Pancreas (tissue), 10 donors: ENCODE measurements at places on chromosomes 11 and 22. TPM values are rescaled to one million over a fixed set of nuclear protein-coding genes. Genes with fewer than 3 reads are reported as not detected.

KRTAP5-2 gene
- total RNA-seq = not detected

FKBP2 gene
- 37.8 TPM for total RNA-seq

MS4A4E gene
- total RNA-seq = 0.35 TPM

NXPE1 gene
- total RNA-seq = not detected

GRCh38 chr11:48108231-48109045, 108.2 kb upstream of the OR4B1 start:
- H3K27me3 ChIP-seq = no peaks in the 10 kb centered on the region
- peaks cover 4% of the 10 kb centered on the region for H3K4me1 ChIP-seq
- no peak for DNase-seq
- no peaks in the 10 kb centered on the region for H3K36me3 ChIP-seq
- H3K4me3 ChIP-seq = no peak overlapping the region

- no peaks in the 10 kb centered on the region for H3K27me3 ChIP-seq
- H3K36me3 ChIP-seq = peaks cover 50% of the 10 kb centered on the region
- peak; percentile 85 for DNase-seq
- H3K4me3 ChIP-seq = peak overlapping the region; percentile 87
- H3K27ac ChIP-seq = peak overlapping the region; percentile 99
Observed at GRCh38 chr11:65132988-65133700, 1.2 kb downstream of the SYVN1 start.

OR2AG1 gene
- total RNA-seq = not detected

NXPE4 gene
- total RNA-seq = not detected

PGA5 gene
- total RNA-seq = 0.67 TPM

SPDYC gene
- total RNA-seq = not detected

- H3K4me1 ChIP-seq = no peaks in the 10 kb centered on the region
- H3K36me3 ChIP-seq = no peaks in the 10 kb centered on the region
- peak; percentile 34 for DNase-seq
- H3K27ac ChIP-seq = no peak overlapping the region
- H3K27me3 ChIP-seq = no peaks in the 10 kb centered on the region
Observed at GRCh38 chr11:77547863-77548551, 41.7 kb upstream of the AQP11 start.

HYOU1 gene
- 177 TPM for total RNA-seq

CARD18 gene
- total RNA-seq = not detected

GRCh38 chr11:108432783-108433182, 34.5 kb downstream of the C11orf65 start:
- H3K36me3 ChIP-seq = no peaks in the 10 kb centered on the region
- no peak for DNase-seq
- no peaks in the 10 kb centered on the region for H3K4me1 ChIP-seq
- H3K4me3 ChIP-seq = no peak overlapping the region
- H3K27ac ChIP-seq = no peak overlapping the region

GRCh38 chr11:111696556-111696955, 69.6 kb downstream of the PPP2R1B start:
- no peaks in the 10 kb centered on the region for H3K27me3 ChIP-seq
- no peak overlapping the region for H3K27ac ChIP-seq
- no peak overlapping the region for H3K4me3 ChIP-seq
- no peaks in the 10 kb centered on the region for H3K36me3 ChIP-seq

TREH gene
- 1.1 TPM for total RNA-seq

- H3K27ac ChIP-seq = no peak overlapping the region
- H3K4me1 ChIP-seq = peaks cover 5% of the 10 kb centered on the region
- peaks cover 5% of the 10 kb centered on the region for H3K36me3 ChIP-seq
- no peaks in the 10 kb centered on the region for H3K27me3 ChIP-seq
Observed at GRCh38 chr22:41862530-41863266, 29.8 kb downstream of the SREBF2 start.

TRIM6 gene
- total RNA-seq = 1.4 TPM

C22orf42 gene
- not detected for total RNA-seq

GRCh38 chr22:47678048-47678447, 915.6 kb downstream of the TBC1D22A start:
- no peaks in the 10 kb centered on the region for H3K27me3 ChIP-seq
- no peaks in the 10 kb centered on the region for H3K36me3 ChIP-seq
- no peak for DNase-seq
- H3K4me3 ChIP-seq = no peak overlapping the region

- H3K36me3 ChIP-seq = no peaks in the 10 kb centered on the region
- H3K4me1 ChIP-seq = peaks cover 56% of the 10 kb centered on the region
- no peak for DNase-seq
- no peak overlapping the region for H3K4me3 ChIP-seq
- peak overlapping the region; percentile 68 for H3K27ac ChIP-seq
Observed at GRCh38 chr11:75338516-75339208, 12.8 kb downstream of the ARRB1 start.

DNA sequence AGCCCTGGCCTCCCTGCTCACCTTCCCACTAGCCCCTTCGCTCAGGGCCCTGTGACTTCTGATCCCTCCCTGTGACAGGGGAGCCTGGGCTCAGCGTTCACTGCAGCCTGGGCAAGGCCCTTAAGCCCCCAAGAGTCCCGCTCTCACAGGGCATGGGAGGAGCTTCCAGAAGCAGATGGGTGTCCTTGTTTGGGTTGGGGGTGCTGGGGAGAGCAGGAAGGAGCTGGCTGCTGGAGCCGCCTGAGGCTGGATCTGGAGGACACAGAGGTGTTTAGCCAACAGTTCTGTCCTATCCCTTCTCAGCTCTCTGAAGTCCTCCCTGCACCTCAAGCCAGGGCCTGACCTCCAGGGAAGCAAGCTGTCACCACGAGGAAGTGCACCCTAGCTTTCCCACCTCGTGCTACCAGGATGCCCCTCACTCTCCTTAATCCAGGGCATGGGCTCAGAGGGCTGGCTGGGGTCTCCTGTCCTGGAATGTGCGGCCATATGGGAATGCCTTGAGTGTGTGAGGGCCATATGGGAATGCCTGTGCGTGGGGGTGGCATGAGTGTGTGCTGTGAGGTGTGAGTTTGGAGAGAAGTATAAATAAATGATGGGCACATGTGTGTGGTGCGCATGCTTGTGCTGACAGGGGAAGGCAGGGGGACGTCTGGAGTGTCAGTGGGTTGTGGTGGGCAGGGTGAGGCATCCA, 25.0 kb upstream of the TUB start:
- H3K4me1 ChIP-seq = no peaks in the 10 kb centered on the region
- no peaks in the 10 kb centered on the region for H3K27me3 ChIP-seq

GRCh38 chr11:2664791-2665525, 34.8 kb downstream of the KCNQ1OT1 start:
- DNase-seq = no peak
- H3K36me3 ChIP-seq = peaks cover 12% of the 10 kb centered on the region
- no peaks in the 10 kb centered on the region for H3K4me1 ChIP-seq

DNA sequence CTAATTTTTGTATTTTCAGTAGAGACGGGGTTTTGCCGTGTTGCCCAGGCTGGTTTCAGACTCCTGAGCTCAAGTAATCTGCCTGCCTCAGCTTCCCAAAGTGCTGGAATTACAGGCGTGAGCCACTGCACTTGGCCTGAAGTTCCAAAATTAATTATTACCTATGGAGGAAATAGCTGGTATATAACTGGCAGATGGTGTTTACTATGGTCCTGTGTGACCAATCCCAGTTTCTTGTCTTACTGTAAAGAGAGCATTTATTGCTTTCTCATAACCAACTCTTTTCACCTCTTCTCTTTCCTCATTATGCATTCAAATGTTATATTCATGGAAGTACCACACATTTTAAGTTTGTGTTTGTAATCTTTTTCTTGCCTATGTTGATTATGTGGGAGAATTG, 24.2 kb upstream of the ACAT1 start:
- DNase-seq = no peak
- H3K36me3 ChIP-seq = no peaks in the 10 kb centered on the region
- no peak overlapping the region for H3K4me3 ChIP-seq
- no peaks in the 10 kb centered on the region for H3K4me1 ChIP-seq
- no peaks in the 10 kb centered on the region for H3K27me3 ChIP-seq

DCHS1 gene
- total RNA-seq = 3.0 TPM

GRCh38 chr11:112520354-112520753, 259.7 kb upstream of the PLET1 start:
- H3K4me3 ChIP-seq = no peak overlapping the region
- H3K27me3 ChIP-seq = no peaks in the 10 kb centered on the region
- H3K36me3 ChIP-seq = no peaks in the 10 kb centered on the region
- H3K4me1 ChIP-seq = no peaks in the 10 kb centered on the region
- no peak for DNase-seq

ZFP91 gene
- 21.8 TPM for total RNA-seq

GRCh38 chr11:60897496-60897895, 8.9 kb downstream of the PRPF19 start:
- H3K4me3 ChIP-seq = no peak overlapping the region

- no peaks in the 10 kb centered on the region for H3K4me1 ChIP-seq
- H3K4me3 ChIP-seq = no peak overlapping the region
- H3K36me3 ChIP-seq = no peaks in the 10 kb centered on the region
- H3K27ac ChIP-seq = no peak overlapping the region
Observed at GRCh38 chr22:42283278-42284201, 13.1 kb upstream of the TCF20 start.

DNA sequence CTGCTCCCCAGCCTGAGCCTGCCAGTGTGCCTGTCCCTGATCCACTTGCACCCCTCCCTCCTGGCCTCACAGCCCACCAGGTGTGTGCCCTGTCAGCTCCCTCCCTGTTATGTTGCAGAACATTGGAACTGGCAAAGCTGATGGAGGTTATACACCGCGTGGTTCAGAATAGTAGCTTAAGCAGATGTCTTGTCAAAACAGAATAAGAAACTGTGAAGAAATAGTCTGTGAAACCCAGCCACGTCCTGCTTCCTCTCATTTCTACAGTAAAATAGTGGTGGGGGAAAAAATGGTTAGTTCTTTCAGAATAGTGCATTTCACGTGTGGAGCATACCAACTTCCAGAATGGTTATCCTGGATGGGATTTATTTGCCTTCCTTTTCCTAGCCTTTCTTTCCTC, 161.2 kb upstream of the NAV2 start:
- no peak overlapping the region for H3K4me3 ChIP-seq
- H3K27me3 ChIP-seq = no peaks in the 10 kb centered on the region
- H3K36me3 ChIP-seq = no peaks in the 10 kb centered on the region
- no peaks in the 10 kb centered on the region for H3K4me1 ChIP-seq
- DNase-seq = no peak

DNA sequence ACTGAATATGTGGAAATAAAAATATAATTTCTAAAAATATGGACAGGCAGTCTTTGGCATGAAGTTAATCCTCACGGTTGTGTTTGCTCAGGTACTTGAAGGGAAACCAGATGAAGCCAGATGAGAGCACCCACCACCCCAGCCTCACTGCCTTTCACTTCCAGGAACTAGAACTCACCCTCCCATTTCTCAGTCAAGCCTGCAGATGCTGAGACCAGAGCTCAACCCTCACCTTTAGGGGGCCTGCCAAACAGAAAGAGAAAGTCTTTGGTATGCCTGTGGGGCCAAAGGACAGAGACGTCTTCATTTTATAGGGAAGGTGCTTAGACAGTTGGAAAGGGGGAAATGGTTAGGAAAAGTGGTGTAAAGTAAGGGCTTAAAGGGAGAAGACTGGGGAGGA, 252.8 kb upstream of the PLET1 start:
- H3K36me3 ChIP-seq = no peaks in the 10 kb centered on the region
- H3K4me1 ChIP-seq = no peaks in the 10 kb centered on the region
- no peak overlapping the region for H3K4me3 ChIP-seq
- H3K27me3 ChIP-seq = no peaks in the 10 kb centered on the region

DNA sequence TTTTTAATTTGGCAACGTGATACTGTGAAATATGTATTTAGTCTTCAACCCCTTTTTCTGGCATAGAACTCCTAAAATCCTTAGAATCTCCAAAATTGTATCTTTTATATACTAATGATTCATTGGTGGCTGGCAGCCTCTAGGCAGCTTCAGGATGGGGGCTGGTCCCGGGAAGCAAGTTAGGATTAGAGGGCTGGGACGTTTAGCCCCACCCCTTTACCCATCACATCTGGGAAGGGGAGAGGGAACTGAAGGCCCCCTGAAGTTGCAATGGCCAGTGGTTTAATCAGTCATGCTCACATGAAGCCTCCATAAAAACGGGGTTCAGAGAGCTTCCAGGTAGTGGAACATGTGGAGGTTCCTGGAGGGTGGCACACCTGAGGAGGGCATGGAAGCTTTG, 7.1 kb downstream of the IL17RA start:
- no peaks in the 10 kb centered on the region for H3K27me3 ChIP-seq
- no peaks in the 10 kb centered on the region for H3K36me3 ChIP-seq
- no peak overlapping the region for H3K4me3 ChIP-seq
- DNase-seq = no peak

ARHGAP8 gene
- 20.1 TPM for total RNA-seq

DNA sequence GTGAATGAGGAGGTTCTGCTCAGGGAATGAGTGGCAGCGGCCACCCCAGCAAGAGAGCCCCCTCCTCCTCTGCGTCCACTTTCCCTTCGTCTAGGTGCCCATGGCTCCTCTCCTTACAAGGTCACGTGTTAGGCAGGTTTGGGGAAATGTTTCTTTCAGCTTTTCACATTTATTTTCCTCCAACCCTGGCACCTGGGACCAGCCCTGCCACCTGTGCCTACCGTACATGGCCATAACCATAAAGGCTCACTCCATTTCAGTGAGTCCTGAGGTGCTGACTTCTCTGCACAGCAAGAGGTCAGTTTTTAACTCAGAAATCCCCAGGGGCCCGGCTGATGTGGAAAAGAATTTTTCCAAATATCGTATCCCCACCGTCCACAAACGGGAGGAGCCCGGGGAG, 71.2 kb downstream of the FLI1 start:
- no peaks in the 10 kb centered on the region for H3K36me3 ChIP-seq
- H3K27ac ChIP-seq = peak overlapping the region; percentile 50
- no peak for DNase-seq
- H3K27me3 ChIP-seq = no peaks in the 10 kb centered on the region

DNA sequence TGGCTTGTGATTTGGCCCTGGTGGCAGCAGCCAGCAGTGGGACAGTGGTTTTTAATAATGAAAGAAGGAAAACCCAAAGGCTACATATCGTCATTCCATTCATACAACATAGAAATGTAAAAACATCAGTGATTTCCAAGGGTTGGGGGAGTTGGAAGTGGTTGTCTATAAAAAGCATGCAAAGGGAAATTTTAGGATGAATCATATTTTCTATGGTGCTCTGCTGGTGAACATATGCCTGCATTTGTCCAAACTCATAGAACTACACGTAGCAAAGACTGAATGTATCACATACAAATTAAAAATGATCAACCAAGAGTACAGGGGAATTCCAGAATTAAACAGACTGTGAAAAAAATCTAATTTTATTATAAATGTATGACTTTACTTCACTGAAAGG, 11.1 kb downstream of the OR5B3 start:
- no peak overlapping the region for H3K4me3 ChIP-seq
- no peaks in the 10 kb centered on the region for H3K36me3 ChIP-seq
- DNase-seq = no peak
- no peaks in the 10 kb centered on the region for H3K4me1 ChIP-seq
- H3K27ac ChIP-seq = no peak overlapping the region

- H3K27ac ChIP-seq = no peak overlapping the region
- no peaks in the 10 kb centered on the region for H3K4me1 ChIP-seq
- H3K4me3 ChIP-seq = no peak overlapping the region
- no peaks in the 10 kb centered on the region for H3K36me3 ChIP-seq
Observed at GRCh38 chr11:91421641-91422040, 803.0 kb upstream of the FAT3 start.

GRCh38 chr11:34609850-34610249, 11.0 kb upstream of the EHF start:
- DNase-seq = no peak
- H3K27ac ChIP-seq = no peak overlapping the region
- no peak overlapping the region for H3K4me3 ChIP-seq
- no peaks in the 10 kb centered on the region for H3K36me3 ChIP-seq
- no peaks in the 10 kb centered on the region for H3K27me3 ChIP-seq
- H3K4me1 ChIP-seq = peaks cover 10% of the 10 kb centered on the region
